ENCODE measurements at places on chromosomes 1 and 21.

GRCh38 chr1:111733992-111734341 is 5.2 kb downstream of the INKA2 start:
- DNase-seq = no peak

DNA sequence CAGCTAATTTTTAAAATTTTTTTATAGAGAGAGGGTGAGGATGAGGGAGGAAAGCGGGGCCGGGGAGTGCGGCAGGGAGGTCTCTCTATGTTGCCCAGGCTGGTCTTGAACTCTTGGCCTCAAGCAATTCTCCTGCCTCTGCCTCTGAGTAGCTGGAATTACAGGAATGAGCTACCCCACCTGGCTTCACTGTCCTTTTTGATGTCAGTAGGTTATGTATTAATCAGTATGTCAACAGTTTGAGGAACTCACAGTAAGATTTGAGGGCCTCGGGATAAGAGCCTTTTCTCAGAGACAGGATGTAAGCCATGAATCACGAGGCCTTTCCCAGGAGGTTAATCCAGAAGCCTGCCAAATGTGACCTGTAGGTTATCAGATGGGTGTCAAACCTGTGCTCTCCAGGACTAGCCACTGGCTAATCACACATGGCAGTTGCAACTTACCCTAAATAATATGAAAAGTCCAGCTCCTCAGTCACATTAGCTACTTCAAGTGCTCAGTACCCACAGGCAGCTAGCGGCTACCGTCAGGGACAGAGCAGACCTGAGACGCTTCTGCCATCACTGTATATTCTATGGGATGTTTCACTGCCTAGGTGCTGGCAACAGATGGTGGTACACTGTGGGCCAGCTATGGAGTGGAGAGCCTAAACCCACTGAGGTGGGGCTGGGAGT is 33.1 kb downstream of the TRIM67 start:
- DNase-seq = no peak

- no peak for DNase-seq
Measured at GRCh38 chr1:162716123-162716522, 74.4 kb upstream of the HSD17B7 start.

DNA sequence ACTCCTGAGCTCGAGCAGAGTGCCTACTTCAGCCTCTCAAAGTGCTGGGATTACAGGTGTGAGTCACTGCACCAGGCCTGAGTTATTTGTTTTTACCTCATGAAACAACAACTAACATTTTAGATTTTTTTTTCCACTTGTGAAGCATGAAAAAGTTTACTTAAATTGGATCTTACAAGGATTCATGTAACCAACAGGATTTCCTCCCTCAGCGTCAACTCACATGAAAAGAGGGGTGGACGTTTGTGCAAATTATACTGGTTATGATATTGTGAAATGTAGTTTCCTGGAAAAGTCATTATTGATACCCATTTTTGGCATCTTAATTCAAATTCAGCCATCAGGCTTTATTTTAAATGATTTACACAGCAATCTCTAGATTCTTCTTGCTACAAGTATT is 6.5 kb downstream of the CNST start:
- DNase-seq = peak; percentile 11

DNA sequence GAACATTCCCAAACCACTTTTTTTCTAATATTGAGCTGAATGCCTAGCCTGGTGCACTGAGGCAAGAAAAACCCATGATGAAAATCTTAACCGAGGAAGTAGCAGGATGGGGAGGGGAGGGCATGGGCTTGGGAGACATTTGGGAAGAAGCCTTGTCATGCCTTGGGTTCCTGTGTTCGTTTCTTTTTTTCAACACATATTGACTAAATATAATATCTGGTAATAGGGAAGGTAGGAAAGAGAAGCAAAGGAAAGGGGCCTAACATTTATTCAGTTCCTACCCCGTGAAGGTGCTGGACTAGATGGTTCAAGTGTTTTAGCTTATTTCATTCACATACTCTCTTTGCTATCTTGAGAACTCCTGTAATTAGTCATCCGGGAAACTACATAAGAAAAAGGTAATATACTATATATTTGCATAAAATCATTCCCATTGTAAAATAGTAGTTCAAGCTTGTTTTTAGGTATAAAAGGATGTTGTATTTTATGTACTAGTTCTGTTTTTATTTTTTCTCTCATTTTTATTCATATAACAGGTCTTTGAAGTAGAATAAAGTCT is 62.1 kb downstream of the ST3GAL3 start:
- DNase-seq = no peak

- DNase-seq = no peak
Measured at GRCh38 chr1:205108464-205108863, 13.3 kb downstream of the RBBP5 start.

DNA sequence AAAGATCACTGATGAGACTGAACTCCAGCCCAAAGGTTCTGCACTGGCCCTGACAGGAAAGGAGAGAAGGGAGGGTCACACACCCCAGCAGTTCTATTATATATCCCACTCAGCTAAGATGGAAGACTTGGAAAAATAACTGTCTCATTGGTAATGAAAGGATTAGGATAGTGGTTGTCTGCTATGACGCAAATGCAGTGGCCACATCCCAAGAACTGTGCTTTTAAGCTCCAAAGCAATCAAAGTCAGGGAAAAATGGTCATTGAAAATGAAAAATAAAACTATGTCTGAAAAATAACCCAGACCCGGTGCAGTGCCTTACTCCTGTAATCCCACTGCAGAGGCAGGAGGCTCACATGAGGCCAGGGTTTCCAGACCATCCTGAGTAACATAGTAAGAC is 31.0 kb downstream of the PSMG1 start:
- no peak for DNase-seq

GRCh38 chr1:78620666-78621065 is 418 bp downstream of the IFI44L start:
- DNase-seq = no peak

DNA sequence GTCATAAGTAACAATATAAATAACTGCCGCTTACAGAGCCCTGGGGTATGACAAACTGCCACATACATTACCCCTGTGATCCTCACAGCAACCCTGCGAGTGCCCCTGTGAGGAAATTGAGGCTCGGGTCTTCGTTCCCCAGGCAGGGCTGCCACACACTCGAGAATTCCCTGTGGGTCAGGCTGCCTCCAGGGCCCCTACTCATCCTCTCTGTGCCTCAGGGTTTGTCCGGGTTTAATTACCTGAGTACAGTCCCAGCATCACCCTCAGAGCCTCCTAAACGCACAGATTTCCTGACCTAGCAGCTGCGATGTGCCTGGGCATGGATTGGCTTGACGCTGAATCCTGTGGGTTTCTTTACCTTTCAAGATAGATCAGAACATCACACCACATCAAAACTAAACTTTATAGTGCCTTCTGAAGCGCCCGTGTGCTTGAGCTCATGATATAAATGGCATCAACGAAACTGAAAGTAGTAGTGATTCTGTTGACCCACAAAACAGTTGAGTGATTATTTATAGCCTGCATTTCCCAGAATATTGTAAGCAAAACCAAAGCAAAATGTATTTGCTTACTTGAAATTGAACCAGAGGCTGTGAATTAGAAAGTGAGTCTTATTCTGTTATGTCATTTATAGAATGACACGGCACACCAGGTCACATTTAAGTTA is 14.0 kb downstream of the SLC37A1 start:
- peak; percentile 83 for DNase-seq

GRCh38 chr1:195733408-195733807 is 874.8 kb downstream of the KCNT2 start:
- DNase-seq = no peak

GRCh38 chr1:167165948-167166689 is 54.6 kb upstream of the POU2F1 start:
- DNase-seq = no peak

DNA sequence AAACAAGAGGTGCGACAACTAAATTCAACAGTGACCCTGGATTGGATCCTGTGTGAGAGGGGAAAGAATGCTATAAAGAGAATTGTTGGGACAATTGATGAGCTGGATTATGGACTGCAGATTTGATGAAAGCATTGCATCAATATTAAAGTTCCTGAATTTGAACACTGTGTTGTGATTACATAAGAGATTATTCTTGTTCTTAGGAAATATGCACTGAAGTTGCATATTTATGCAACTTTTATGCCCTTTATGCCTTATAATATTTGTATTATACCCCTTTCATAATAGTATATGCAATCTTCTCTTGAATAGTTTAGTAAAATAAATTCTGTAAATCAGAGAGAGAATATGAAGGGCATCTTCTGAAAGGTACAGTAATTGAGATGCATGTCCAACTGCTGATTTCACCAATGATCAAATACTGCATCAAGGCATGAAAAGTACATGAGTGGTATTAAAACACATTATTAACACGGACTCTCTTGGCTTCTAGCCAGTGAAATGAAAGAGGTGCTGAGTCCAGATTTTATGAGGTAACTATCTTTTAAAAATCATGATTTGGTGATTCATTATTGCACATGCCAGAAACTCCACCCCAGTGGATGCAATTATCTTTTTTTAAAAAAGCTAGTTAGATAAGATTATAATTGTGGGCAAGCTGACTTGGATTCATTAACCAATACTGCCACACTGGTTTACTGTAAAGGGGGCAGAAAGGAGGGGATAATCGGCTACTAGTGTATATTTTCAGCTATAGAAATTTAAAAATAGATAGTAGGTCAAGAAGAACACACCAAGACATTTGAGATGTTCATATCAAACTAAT is 19.9 kb upstream of the LPAR3 start:
- DNase-seq = no peak

DNA sequence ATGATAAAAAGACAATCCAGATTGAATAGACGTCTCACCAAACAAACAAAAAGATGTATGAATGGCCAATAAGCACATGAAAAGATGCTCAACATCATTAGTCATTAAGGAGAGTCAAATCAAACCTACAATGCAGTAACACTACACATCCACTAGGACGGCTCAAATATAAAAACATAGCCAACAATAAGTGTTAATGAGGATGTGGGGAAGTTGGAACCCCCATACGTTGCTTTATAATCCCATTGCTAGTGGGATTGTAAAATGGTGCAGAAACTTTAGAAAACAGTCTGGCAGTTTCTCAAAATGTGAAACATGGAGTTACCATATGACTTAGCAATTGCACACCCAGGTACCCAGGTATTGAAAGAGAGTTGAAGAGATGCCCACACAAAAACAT is 14.7 kb upstream of the IL24 start:
- no peak for DNase-seq

DNA sequence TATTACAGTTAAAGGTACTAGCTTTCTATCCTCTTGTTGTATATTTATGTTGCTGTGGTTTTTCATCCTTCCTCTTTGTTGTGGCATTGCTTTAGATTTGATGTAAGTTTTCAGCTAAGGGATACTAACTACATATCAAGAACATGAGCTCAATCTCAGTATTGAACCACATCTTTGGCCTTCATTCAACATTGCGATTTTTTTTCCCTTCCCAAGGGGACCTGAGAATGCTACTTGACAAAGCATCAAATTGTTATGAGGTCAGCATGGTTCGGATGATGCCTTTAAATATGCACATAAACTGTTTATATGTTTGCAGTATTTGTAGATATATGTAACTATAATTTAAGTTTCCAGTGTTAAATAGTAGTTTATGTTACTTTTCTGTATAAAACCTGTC is 31.7 kb upstream of the GPR88 start:
- DNase-seq = no peak

DNA sequence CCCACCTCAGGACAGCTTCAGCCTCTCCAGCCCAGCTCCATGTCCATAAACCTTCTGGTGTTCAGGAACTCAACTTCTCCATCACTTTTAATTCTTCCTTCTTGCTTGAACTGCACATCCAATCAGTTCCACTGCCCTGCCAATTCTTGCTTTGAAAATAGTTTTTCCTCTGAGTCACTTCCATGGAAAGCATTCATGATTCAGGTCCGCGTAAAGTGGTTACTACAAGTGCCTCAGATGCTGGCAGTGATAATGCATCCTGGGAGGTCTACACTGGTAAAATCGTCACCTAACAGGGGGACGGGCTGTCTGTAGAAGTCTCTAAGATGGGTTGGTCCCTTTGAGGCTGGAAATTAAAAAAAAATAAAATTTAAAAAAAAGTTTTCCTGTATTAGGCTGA is 25.9 kb upstream of the RCAN1 start:
- no peak for DNase-seq

DNA sequence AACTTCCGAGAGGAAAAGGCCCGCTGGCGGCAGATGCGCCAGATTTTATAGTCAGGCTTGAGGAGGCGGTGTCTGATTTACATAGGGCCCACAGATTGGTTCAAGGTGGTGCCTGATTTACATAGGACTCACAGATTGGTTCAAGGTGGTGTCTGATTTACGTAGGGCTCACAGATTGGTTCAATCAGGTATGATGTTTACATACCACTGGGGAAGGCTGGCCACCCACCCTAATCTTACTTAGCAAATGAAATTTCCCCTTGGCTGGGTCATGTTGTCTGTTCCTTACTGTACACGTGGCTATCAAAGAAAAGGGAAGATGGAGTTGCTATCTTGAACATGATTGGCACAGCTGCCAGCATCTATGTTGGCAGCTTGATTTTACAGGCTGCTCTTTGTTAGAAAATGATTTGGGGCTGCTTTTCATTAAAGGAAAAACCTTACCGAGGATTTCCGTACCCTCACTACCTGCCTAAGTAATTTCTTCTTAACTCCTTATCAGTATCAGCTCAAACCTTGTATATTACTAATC is 96.3 kb downstream of the SETD4 start:
- no peak for DNase-seq

DNA sequence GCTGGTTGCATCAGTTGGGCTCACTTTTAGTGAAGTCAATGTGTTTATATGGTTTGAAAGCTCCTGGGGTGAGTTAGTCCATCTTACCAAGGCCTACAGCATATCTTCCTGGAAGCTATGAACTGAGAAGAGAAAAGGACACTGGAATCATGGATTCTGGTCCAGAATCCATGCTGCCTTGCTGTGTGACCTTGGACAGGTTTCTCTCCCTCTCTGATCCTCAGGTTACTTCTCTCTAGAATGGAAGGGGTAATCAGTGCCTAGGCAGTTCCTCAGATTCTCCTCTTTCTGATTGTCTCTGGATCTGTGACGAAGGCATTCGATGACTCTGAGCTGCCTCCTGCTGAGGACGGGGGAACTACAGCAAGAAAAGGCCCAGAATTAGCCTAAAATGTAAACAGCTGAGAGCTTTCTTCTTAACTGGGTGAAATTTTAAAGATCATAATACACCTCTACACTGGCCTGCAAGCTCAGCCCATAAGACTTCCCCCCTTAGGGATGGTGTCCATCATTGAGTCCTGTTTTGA is 425.0 kb upstream of the VAMP3 start:
- DNase-seq = no peak

GRCh38 chr1:87212431-87213134 is 116.1 kb upstream of the LMO4 start:
- DNase-seq = no peak

DNA sequence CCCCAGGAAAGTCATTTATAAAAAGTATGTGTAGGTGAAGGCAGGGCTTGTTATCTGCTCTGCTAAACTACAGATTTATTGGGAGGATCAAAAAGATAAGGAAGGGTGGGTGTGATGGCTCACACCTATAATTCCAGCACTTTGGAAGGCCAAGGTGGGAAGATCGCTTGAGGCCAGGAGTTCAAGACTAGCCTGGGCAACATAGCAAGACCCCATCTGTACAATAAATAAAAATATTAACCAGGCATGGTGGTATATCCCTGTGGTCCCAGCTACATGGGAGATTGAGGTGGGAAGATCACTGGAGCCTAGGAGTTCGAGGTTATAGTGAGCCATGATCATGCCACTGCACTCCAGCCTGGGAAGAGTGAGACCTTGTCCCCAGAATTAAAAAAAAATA is 86.4 kb downstream of the NENF start:
- DNase-seq = no peak

Data from CD4-positive, alpha-beta T cell treated with Interleukin-17A for 1 hour (primary cell).